NCI-H2107 (cell line): ENCODE measurements at places on chromosomes 16 and 17.

GRCh38 chr16:17302214-17302613 is 168.5 kb downstream of the XYLT1 start:
- DNase-seq, result no peak

GRCh38 chr17:79988185-79988971 is 47.3 kb downstream of the TBC1D16 start:
- peak; percentile 38 for DNase-seq

DNA sequence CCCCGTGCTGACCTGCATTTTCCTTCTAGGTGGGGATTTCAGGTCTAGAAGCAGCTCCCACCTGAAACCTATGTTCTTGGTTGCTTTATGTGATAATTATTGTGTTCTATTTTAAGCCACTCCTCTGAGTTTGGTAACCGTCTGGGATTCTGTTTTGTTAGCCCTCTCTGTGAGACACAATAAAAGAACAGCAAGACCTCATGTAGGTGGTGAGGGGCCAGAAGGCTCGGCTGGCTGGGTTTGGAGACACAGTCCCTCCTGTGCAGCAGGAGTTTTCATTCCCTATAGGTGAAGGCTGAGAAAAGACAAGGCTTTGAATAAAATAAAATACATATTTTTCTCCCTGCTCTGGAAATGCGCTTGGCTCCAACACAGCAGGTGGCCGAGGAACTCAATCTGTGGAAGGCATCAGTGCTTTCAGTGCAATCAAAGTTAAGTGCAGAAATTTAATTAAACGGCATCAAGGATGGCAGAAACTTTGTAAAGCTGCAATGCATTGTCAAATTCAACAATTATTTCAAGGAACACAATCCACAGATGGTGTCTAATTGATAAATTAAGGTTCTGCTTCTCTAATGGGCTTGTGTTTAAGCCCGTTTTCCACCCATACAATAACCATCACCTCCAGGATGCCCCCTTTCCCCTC is 107.8 kb downstream of the MSI2 start:
- DNase-seq, result no peak

GRCh38 chr17:48026502-48027321 is 10.9 kb downstream of the COPZ2 start:
- peak; percentile 68 for DNase-seq

DNA sequence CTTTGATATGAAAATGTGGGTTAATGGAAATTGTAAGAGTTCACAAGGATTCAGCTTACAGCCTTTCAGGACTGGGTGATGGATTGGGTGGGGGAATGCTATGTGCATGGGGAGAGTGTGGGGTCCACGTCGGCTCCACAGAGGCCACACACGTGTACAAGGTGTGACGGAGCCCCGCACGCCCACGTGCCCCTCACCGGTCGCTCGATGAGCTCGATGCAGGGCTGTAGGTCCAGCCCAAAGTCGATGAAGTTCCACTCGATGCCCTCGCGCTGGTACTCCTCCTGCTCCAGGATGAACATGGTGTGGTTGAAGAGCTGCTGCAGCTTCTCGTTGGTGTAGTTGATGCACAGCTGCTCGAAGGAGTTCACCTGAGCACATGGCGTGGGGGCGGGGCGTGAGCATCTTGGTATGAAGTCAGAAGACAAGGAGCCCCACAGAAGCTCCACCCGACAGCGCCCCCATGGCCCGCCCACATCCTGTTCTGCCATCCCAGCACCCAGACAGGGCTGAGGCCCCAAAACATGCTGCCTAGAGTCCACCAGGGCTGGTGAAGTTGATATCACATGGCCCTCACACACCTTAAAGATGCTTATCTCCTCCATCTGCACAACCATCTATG is 99.1 kb downstream of the MYH11 start:
- DNase-seq, result no peak

- DNase-seq, result no peak
Observed at GRCh38 chr16:28880589-28880915, 2.3 kb downstream of the ATP2A1 start.

GRCh38 chr16:23500212-23500861 is 10.0 kb downstream of the GGA2 start:
- DNase-seq, result no peak

DNA sequence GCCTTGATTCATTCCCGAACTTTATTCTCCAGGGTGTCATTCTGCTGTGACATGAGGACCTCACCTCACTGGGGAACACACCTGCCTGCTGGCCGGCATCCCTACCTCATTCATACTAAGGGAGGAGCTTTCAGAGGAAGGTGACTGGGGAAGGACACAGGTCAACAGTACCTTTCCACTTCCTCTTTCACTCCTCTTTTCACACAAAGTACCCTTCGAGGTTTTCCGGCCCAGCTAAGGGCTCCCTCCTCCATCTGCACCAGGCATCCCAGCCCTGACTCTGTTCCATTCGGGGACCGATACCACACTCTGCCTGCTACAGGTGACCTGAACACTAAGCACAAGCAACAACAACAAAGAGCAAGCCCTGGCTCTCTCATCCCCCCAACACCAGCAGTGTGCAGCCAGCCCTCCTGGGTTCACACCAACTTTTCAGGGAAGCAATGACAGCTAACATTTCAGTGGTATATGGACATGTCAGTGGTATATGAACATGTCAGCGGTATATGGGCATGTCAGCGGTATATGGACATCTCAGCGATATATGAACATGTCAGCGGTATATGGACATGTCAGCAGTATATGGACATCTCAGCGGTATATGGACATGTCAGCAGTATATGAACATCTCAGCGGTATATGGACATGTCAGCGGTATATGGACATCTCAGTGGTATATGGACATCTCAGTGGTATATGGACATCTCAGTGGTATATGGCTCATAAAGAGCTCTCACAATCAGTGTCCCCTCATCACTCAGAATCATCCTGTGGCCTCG is 16.0 kb downstream of the TRIM25 start:
- no peak for DNase-seq

- peak; percentile 37 for DNase-seq
Observed at GRCh38 chr17:38742411-38743308, 5.5 kb downstream of the PCGF2 start.

GRCh38 chr16:1434644-1435592 is 4.0 kb downstream of the PERCC1 start:
- DNase-seq, result no peak

- no peak for DNase-seq
Observed at GRCh38 chr17:77498791-77499698, 358.3 kb downstream of the SEC14L1 start.
